Lung (tissue), 17 donors: ENCODE measurements at places on chromosomes 11 and 22.

DNA sequence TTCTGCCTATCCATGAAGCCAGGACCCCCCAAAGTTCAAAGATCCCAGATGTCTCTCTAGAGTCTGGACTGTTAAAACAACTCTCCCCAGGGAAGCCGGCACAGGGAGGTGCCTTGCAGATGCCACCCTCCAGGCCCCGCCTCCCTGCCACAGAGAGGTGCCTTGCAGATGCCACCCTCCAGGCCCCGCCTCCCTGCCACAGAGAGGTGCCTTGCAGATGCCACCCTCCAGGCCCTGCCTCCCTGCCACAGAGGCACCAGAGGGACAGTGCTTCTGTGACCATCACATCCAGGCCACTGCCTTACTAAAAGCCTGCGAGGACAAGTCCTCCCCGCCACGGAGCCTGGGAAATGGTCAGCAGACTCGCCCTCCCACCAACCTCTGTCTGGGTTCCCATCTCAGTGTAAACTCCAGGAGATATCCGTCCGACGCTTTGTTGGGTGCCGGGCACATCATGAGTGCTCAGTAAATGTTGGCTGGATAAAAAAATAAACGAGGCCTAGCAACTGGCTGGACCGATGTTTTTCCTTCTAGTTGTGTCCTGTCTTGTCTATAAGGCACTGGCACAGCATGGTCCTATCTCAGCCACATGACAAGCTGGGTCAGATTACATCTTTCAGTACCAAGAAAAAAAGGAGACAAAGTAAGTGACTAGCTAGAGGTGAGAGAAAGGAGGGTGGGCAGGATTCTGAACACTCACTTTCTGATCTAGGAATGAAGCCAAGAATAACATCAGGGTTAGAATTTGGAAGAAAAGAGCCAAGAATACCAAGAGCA is 91.2 kb upstream of the CSNK2A3 start:
- peak; percentile 91 for DNase-seq

DNA sequence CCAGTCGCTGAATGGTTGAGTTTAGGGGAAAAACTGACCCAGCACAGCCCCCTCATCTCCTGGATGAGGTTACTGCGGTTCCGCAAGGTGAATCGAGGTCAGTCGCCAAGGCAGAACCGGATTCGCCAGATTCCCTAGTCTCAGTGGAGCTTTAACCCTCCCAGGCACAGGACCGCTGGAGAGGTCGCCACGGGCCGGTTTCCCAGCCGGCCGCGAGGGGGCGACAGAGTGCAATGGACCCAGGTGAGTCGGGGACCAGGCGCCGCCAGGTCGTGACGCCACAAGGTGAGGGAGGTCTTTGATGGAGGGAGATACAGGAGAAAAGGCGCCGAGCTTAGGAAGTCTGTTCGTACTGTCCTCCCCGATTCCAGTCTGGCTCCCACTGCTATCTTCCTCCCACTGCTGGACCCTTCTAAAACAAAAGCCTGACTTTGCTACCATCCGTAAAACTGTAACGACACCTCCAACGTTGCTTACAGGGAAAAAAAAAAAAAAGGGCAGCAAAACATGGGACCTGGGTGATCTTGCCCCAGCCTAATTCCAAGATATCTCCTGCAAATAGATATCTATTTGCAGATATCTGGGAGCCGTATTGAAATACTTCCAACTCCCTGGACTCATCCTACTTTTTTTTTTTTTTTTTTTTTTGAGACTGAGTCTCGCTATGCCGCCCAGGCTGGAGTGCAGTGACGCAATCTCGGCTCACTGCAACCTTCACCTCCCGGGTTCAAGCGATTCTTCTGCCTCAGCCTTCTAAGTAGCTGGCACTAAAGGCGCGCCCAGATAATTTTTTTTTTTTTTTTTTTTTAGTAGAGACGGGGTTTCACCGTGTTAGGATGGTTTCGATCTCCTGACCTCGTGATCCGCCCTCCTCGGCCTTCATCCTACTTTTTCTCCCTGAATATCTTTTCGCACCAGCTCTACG is 1.4 kb upstream of the GGA1 start:
- peak; percentile 87 for DNase-seq

- DNase-seq: no peak
Measured at GRCh38 chr11:117385906-117386305, 58.3 kb downstream of the CEP164 start.

- no peak for DNase-seq
Measured at GRCh38 chr11:126403022-126403581, 47.6 kb downstream of the ST3GAL4 start.

- no peak for DNase-seq
Measured at GRCh38 chr11:19701421-19701820, 11.2 kb upstream of the NAV2 start.

- DNase-seq: no peak
Measured at GRCh38 chr22:39617342-39617741, 46.8 kb downstream of the CACNA1I start.

- no peak for DNase-seq
Measured at GRCh38 chr11:86805873-86806310, 5.5 kb downstream of the PRSS23 start.

- DNase-seq: no peak
Measured at GRCh38 chr11:74312326-74312725, 886 bp upstream of the P4HA3 start.

GRCh38 chr11:1557904-1558774 is 13.9 kb downstream of the DUSP8 start:
- peak; percentile 80 for DNase-seq

DNA sequence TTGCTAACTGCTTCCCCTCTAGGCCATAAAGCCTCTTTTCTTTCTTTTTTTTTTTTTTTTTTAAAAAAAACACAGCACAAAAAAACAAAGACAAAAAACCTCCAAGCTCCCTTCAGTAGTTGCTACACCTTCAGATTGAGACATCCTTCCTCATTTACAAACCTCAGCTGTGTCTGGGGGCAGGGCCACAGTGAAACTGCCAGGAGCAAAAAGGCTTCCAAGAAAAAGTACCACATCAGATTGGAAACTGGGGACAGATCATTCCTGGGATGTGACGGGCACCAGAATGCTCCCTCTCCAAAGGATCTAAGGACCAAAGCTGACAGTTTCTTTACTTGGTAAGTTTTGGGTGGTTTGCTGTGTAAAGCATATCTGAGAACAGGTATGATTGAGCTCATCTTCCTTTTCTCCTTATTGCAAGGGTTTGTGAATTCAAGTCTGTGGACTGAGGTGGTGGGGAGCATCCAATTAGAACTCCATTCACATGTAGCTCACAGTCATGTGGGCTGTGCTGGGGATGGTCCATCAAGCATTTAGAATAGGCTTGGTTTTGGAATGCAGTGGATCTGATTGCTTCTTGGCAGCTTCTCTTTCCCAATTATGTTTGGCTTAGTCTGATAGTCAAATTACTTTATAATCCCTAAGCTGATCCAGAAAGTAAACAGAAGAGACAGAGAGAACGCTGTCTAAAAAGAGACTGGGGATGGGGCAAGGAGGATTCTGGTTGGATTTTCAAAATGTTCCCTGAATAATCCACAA is 705 bp downstream of the BBOX1 start:
- peak; percentile 76 for DNase-seq

- peak; percentile 44 for DNase-seq
Measured at GRCh38 chr11:127105593-127106541, 105.3 kb upstream of the KIRREL3 start.

GRCh38 chr11:105000167-105000566 is 22.8 kb downstream of the CASP5 start:
- no peak for DNase-seq

GRCh38 chr11:59727426-59727825 is 13.8 kb upstream of the OR10V1 start:
- no peak for DNase-seq

DNA sequence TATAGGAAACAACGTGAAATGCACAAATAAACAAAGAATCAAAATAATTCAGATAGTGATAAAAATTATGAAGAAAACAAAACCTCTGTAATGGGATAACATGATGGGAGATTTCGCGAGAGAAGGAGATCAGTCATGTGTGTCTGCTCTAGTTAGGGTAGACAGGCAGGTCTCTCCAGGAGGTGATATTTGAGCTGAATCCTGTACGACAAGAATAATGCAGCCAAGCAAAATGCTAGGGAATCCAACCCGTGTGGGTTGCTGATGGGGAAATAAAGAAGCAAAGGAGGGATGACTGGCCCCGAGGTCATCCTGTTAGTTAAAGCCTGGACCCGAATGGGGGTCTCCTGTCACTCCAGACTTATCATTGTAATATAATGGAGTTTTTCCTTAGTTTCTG is 16.0 kb downstream of the MAML2 start:
- no peak for DNase-seq

- peak; percentile 65 for DNase-seq
Measured at GRCh38 chr11:74683279-74683871, 47.9 kb downstream of the CHRDL2 start.

DNA sequence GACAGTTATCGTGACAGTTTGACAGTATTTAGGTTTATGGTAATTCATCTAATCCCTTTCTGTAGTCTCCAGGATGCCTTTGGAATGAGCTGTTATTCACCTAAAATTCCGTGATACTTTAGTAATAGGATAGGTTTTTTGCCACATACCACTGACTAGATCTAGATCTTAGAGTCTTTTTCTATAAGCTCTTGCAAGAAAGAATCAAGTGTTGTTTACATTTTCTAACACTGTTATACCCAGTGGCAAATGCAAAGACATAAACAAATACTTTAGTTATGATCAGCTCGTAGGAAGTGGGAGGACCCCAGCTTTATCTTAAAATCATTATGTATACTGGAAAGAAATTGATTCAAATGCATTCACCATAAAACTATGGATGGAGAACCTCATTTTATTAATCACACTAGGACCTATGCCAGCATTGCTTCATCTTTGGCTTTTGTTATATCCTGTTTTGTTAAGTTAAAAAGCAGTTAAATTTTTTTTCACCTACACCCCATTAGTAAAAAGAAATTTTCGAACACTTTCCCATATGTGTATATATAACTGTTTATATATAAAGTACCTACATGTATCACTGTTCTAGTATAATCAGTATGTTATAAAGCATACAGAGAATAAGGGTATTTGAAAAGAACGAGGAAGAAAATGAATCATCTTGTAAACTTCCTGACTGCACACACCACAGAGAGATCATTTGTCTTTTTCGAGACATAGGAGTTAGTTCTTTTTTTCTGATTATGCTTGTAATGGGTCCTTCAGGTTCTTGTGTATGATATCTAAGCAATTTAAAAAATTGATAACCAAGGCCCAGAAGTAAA is 60.9 kb downstream of the PDHX start:
- peak; percentile 86 for DNase-seq

DNA sequence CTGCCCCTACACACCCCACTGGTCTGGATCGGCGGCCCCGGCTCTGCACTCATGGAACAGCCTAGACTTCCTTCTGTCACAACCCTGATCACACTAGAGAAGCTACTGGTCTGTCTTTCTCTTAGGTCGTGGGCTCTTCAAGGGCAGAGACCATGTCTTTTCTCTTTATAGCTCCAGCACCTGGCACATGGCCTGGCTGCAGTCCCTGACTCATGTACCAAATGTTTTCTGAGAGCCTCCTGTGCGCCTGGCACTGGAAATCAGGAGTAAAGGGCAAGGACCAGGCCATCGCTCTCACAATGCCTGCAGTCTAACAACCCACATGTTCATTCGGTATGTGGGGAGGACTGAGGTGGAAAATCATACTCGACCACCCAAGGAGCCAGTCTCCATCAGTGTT is 7.5 kb downstream of the ASCC2 start:
- DNase-seq: no peak

- DNase-seq: peak; percentile 97
Measured at GRCh38 chr11:32255841-32256240, 165.0 kb downstream of the RCN1 start.

DNA sequence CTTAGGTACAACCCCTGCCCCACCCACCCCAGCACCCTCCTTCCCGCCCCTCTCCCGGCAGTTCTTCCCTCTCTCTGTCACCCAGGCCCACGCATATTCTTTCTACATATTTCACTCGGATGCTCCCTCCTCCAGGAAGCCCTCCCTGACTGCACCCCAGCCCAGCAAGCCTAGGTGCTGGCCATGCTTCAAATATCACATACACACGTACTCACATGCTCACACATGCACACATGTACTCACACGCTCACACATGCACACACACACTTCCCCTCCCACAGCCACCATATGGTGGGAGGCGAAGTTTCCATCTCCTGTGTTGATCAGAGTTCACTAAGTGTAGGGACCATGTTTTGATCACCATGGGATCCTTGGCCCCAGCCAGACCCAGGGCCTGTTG is 90.4 kb downstream of the WNT7B start:
- DNase-seq: no peak

DNA sequence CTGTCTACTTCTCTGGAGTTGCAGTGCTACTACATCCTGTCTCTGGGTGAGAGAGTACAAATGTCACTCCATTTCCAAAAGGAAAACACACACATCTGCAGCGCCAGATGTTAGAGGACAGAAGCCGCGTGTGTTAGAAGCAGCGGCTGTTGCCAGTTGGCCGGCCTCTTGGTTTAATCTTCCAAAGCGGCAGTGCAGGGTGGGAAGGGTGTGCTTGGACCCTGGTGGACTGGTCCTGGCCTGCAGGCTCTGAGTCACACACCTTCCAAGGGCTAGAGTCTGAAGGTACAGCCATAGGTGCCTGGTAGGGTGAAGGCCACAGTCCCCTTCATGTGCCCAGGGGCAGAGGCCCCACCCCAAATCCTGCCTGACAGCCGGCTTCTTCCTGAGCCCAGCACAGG is 99.8 kb downstream of the CTTN start:
- peak; percentile 86 for DNase-seq

GRCh38 chr22:21032037-21032867 is at the start of gene SLC7A4:
Gene SLC7A4, minus strand, starts transcription at chr22:21032561. Its CDS starts 749 bp downstream, at chr22:21031812.
- no peak for DNase-seq

GRCh38 chr11:128533472-128533871 is 53.9 kb downstream of the ETS1 start:
- DNase-seq: no peak

DNA sequence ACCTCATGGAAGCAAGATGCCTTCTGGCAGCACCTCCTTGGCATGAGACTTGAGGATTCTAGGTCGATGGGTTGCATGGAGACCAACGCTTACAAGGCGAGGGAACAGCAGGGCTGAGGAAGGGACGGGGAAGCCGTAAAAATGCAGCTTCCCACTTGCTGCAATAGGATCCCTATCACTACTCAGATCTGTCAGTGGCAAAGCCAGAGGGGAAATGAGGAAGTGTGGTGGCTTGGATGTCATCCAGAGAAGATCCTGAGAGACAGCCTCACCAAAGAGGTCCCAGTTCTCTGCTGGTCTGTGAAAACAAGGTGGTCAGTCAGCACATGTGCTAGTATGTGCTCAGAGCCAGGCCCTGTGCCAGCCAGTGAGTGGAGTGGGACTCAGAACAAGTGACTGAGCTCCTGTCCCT is 22.2 kb downstream of the CYB5R2 start:
- DNase-seq: no peak
